NCI-H82 (cell line): ENCODE measurements at places on chromosomes 7 and 10.

- no peak for DNase-seq
Measured at GRCh38 chr7:88670536-88670935, 89.0 kb upstream of the ZNF804B start.

DNA sequence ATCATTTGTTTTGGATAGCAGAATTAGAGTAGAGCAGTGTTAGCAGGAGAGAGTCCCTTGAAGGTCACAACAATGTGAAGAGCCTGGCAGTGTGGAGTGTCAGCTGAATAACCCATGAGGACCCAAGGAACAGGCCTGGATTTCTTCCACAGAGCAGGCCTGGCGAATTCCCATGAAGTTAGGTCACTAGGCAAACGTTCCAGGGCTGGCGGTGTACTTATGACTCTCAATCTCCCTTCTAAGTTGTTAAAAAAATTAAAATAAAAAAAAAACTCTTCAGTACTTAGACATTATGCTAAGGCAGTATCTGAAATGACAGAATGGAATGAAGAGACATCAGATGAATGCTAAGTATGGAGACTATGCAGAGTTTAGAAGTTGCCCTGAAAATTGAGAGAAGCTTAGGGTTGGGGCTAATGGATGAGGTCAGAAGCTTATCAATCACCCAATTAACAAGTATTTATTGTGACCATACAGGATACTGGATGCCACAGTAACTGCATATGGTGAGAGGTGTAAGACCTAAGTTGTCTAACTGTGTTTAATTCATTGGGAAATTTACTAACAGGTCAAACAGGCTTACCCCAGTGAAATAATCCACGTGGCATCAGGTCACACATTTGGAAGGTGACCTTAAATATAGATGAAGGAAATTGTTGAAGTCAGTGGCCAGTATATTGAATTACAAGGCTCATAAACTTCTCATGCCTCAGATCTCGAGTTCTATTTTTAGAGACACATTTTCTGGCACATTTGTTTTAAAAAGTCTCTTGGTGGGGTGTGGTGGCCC, 126.2 kb upstream of the NRP1 start:
- no peak for DNase-seq

DNA sequence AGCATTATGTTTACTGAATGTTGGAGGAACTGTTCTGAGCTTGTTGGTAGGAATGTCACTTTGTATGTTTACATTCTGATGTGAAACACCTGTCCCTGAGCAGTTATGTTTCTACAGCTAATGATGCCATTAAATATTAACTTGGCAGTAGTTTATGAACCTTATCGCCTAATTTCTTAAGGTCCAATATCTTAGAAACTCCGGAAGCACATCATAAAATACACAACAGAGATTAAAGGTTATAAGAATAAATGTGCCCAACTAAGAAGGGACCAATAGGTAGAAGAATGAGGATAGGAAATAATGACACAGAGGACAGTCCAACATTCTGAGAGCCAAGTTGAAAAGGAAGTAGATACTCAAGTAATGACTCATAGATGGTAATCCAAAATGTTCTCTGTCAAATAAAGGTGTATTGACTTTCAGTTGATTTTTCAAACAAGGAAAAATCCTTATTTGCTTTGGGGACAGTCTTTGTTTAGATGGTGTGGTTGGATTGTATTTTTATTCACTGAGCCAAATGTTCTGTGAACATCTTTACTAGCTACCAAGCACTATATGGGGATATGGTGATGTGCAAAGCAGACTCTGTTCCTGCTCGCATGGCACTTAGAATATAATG, 31.9 kb downstream of the LCOR start:
- no peak for DNase-seq

DNA sequence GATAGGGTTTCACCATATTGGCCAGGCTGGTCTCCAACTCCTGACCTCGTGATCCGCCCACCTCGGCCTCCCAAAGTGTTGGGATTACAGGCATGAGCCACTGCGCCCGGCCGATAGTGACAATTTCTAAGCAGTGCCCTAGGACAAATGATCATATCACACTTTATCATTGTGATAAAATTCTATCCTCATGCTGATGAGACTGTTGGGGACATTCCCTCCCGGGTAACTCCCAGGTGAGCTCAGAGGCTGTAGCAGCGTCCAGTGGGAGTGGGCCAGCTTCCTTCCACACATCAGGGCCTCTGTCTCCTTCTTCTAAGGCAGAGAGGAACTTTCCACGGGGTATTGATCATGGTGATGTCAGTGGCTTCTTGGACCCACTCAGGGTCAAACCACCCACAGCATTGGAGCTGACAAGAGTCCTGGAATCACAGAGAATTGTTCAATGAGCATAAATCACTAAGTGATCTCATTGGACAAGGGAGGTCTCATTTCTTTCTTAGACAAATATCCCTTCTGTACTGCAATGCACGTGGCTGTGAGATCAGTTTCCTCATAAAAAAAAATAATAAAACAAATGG, 256.1 kb downstream of the KLF6 start:
- no peak for DNase-seq

DNA sequence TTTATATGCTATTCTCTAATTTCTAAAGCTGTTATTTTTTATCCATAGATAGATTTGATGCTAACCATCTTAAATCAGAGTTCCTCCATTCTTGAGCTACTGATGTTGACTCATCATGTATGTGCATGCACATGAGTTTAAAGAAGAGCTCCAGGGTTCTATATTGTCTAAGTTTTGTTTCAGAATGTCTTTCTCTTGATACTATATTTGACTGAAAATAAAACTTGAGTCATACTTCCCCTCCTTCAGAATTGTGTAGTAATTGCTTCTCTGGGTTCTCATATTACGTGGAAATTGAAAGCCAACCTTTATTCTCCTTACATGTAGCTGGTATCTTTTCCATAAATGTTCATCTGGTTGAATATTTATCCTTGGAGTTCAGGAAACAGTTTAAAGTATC, 89.4 kb downstream of the LRRTM3 start:
- DNase-seq: no peak

DNA sequence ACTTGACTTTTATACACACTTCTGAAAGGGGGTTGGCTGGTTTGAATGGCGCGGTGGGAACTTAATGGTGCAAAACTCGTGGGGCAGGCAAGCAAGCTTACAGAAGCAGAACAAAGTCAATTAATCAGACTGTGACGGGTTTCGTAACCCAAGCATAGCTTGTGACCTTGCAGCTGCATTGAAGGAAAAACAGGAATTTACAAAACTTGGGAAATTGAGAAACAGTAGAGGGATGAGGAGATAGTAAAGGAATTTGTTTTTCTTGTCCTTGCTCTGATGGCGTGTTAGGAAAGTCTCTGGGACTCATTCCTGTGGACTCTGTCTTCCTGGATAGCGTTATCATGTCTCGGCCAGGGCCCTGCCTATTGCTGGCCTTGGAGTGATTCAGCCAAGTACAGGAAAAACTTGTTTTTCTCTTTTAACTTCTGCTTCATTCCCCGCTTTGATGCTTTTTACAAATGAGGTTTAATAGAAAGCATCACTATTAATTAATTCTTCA, 220.0 kb upstream of the KCND2 start:
- no peak for DNase-seq

- DNase-seq: peak; percentile 30
Measured at GRCh38 chr7:99489235-99489634, 10.8 kb downstream of the ZNF394 start.

DNA sequence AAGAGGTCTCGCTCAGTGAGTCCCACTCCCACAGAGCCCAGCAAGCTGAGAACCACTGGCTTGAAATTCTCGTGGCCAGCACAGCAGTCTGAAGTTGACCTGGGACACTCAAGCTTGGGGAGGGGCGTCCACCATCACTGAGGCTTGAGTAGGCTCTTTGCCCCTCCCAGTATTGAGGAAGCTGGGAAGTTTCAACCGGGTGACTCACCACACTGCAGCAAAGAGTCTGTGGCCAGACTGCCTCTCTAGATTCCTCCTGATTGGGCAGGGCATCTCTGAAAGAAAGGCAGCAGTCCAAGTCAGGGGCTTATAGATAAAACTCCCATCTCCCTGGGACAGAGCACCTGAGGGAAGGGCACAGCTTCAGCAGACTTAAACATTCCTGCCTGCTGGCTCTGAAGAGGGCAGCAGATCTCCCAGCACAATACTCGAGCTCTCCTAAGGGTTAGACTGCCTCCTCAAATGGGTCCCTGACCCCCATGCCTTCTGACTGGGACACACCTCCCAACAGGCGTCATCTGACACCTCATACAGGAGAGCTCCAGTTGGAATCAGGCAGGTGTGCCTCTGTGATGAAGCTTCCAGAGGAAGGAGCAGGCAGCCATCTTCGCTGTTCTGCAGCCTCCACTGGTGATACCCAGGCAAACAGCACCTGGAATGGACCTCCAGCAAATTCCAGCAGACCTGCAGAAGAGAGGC, 970.9 kb upstream of the LRRN3 start:
- DNase-seq: no peak

DNA sequence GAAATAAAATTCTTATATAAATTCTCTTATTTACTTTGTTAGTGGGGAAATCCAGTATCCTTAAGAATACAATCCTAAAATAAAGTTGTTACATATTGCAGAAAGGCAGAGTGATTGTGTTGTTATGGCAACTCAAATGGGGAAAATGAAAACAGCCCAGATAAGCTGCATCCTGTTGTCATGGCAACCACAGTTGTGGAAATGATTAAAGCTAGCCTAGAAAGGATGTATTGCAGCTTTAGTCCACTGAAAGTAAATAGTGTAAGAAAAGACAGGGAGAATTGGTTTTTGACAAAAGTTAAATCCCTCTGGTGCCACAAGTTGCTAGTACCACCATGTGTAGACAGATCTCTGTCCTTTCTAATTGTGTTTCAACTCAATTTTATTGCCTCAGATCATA, 43.2 kb downstream of the BTRC start:
- DNase-seq: peak; percentile 53

GRCh38 chr10:37667736-37668135, 189.7 kb downstream of the ZNF248 start:
- no peak for DNase-seq

DNA sequence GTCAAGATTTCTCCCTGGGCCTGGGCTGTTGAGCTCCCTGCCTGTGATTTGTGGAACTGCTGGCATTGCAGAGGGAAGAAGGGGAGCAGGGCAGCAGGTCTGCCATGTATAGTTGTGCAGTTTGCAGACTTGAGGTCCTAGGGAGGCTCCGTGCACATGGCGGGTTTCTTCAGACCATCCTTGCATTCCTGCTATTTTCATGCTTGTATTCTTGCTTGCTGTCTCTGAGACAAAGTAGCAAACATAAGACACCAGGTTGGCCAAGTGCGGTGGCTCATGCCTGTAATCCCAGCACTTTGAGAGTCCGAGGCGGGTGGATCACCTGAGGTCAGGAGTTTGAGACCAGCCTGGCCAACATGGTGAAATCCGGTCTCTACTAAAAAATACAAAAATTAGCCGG, 61.1 kb downstream of the NPTX2 start:
- no peak for DNase-seq

DNA sequence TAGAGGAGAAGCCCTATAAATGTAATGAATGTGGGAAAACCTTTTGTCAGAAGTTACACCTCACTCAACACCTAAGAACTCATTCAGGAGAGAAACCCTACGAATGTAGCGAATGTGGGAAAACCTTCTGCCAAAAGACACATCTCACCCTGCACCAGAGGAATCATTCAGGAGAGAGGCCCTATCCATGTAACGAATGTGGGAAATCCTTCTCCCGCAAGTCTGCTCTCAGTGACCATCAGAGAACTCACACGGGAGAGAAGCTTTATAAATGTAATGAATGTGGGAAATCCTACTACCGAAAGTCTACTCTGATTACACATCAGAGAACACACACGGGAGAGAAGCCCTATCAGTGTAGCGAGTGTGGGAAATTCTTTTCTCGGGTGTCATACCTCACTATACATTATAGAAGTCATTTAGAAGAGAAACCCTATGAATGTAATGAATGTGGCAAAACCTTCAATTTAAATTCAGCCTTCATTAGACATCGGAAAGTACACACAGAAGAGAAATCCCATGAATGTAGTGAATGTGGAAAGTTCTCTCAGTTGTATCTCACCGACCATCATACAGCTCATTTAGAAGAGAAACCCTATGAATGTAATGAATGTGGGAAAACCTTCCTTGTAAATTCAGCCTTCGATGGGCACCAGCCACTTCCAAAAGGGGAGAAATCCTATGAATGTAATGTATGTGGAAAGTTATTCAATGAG, 18.9 kb downstream of the RBAK start:
- DNase-seq: no peak

- no peak for DNase-seq
Measured at GRCh38 chr10:1381339-1381738, 325.2 kb downstream of the WDR37 start.

DNA sequence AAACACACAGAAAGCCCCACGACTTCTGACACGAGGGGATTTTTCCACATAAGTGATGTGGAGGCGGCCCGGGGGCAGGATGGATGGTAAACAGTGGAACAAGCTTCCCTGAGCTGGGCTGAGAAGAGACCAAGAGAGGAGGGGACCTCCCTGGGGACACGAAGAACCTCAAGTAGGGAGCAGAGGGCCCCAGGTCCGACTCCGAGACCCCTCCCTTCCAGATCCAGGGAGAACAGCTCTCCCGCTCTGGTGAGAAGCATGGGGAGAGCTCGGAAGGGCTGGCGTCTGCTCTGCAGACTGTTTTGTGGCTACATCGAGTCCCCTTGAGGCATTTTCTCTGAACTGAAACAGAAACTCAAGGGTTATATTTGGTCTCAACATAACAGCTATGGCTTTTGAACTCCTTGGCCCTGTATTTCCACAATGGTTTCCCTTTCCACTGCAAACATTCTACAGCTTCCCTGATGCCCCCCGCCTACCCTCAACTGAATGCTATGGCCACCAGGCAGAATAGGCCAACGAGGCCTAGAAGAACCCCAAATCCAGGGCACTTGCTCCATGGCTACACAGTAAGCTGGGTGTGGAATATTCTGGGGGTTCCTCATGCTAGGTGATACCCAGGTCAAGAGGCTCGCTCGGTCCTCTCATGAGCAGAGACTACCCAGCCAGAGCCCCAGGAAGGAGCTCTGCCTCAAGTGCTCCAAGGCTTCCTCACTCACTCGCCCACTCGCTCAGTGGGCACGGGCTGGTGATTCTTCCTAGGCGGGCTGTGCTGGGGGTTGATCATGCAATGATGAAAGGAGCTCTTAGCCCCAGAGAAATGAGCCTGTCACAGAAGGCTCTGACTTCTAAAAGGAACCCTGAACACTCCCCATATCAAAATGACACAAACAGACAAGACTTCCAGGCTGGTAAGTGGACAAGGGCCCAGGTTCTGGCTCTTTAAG, 47.5 kb downstream of the FAM53B start:
- no peak for DNase-seq

DNA sequence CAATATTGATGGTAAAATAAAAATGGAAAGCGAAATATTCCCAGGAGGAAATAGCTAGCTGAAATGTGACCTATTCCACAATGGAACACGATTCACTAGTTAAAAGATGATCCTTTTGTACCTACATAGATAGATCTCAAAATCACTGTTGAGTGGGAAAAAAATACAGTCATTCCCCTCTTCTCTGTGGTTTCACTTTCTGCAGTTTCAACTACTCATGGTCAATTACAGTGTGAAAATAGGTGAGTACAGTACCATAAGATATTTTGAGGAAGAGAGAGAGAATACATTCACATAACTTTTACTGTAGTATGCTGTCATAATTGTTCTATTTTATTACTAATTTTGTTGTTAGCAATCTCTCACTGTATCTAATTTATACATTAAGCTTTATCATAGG, 56.0 kb upstream of the COL13A1 start:
- DNase-seq: no peak
